ENCODE measurements at places on chromosomes 4 and X.

GRCh38 chr4:6393544-6394475 lies 78.6 kb downstream of the PPP2R2C start:
- no peak for DNase-seq

- no peak for DNase-seq
Observed at GRCh38 chrX:44580466-44580865, 37.8 kb upstream of the FUNDC1 start.

DNA sequence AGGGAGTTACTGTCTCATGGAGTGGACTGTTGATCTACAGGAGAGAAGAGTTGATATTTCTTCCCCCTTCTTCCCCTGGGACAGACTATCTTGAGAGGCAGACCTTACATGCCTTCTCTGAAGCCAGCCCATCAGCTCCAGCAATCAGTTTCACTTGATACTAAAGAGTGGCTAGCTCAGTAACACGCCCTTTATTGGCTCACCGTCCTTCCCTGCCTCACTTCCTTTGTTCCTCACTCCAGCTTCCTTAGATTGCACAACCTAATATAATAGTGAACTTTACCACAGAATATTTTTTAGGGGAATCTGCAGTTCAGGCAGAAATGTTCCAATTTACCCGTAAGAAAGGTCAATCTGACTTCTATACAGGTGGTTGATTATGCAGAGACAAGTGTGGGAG lies 128.1 kb upstream of the NDP start:
- DNase-seq = no peak

DNA sequence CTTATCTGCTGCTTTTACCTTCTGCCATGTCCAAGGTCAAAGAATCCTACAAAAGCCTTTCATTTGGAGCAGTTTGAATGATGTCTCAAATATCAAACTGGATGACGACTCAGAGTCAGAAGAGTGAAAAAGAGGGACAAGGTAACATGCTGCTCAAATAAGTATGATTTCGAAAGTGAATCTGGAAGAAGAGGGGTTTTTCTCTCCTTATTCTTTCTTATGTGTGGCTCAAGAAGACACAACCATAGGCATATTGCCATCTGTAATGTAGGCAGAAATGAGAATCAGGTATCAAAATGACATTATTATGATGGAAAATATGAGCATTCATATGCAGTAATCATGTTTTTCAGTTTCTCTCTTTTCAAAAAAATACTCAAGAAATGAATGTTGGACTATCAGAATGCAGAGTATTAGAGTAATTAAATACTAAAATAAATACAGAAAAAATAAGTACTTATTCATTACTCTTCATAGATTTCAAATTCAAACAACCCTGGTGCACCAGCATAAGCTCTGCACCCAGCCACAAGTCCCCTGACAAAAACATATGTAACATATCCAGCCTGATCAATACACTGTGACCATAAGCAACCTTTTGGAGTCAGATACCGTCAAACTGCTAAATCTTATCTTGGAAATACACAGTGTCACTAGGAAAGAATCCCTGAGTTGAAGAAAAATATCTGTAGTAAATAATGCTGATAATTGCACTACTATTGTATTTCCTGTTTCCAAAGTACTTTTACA lies 468.6 kb downstream of the INPP4B start:
- DNase-seq = no peak

- no peak for DNase-seq
Observed at GRCh38 chrX:38880296-38880854, 79.1 kb downstream of the MID1IP1 start.

DNA sequence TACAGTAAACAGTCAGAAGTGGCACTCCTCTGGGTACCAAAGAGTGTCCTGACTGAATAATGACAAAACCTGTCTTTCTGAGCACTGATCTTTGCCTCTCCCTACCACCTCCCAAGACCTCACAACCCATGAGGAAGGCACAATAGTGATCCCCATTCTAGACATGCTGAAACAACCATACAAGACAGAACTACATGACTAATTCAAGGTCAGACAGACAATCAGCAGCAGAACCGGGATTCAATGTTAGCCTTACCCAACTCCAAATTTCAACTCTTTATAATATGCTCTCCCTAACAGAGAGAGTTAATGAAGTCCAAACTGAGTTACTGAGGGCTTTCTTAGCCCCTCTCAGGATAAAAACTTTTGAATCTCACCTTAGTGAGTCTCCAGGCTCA lies 71.0 kb downstream of the IRF2 start:
- no peak for DNase-seq

DNA sequence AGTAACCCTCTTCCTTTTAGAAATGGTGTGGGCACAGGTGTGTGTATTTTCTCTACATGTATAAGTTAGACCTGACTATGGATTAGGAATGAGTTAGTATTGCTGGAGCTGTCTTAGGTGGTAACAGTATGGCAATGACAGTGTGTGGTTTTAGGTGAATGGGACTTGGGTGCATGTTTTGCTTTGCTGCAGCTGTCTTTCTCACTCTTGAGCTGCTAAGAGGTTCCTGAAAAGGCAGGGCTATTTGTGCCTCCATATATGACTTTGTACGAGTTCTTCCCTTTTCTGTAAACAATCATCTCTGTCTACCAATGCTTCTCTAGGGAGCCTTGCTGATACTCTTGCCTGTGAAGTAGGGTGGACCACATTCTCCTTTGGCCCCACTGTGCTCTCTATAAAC lies 234.8 kb upstream of the HHIP start:
- DNase-seq = no peak

- DNase-seq = no peak
Observed at GRCh38 chr4:83657336-83657735, 121.4 kb downstream of the GPAT3 start.

GRCh38 chr4:56469489-56470210 lies 2.2 kb downstream of the SRP72 start:
- DNase-seq = no peak

- no peak for DNase-seq
Observed at GRCh38 chr4:15006416-15007024, 4.2 kb downstream of the CPEB2 start.

DNA sequence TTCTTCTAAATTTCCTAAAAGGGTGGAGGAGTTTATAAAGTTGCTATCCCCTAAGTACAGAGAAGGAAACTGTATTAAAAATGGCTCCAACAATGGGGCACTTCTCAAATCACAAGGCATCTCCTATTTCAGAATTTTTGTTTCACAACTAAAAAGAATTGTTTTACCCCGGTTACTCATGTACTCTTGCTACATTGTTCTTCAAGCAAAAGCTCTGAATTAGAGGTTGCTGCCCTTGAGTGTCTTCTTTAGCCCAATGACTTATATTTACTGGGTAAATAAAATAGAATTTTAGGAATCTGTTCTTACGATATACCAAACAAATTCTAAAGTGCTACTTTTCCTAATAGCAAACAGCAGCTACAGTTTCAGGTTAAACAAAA lies 67.5 kb downstream of the PPEF2 start:
- DNase-seq = no peak

DNA sequence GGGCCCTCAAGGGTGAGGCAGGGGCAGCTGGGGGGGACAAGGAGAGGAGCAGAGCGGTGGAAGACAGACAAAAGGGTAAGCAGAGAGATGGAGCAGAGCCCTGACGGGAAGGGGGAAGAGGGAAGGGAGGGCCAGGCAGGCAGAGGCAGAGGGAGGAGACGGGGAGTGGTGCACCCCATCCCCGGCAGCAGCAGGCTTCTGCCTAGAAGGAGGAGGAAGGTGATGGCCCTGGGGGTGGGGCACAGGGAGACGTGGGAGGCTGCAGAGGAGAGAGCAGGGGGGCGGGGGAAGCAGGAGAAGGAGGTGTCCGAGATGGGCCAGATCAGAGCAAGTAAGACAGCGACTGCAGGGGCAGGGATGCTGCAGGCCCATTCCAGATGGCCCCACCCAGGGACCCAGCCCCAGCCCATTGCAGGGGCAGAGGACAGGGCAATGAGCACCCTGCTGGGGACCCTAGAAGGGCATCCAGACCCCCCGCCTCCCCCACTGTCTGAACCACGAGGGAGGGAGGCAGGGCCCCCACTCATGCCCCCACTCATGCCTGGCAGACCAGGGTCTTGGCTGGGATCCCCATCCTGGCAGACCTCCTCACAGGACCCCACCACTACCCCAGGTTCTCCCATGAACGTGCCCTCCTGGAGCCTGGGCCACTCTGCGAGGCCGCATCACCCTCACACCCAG lies 2.7 kb downstream of the L1CAM start:
- DNase-seq = no peak

- no peak for DNase-seq
Observed at GRCh38 chrX:148933881-148934280, 433.5 kb downstream of the AFF2 start.
